ENCODE measurements at places on chromosomes 12 and 14.

DNA sequence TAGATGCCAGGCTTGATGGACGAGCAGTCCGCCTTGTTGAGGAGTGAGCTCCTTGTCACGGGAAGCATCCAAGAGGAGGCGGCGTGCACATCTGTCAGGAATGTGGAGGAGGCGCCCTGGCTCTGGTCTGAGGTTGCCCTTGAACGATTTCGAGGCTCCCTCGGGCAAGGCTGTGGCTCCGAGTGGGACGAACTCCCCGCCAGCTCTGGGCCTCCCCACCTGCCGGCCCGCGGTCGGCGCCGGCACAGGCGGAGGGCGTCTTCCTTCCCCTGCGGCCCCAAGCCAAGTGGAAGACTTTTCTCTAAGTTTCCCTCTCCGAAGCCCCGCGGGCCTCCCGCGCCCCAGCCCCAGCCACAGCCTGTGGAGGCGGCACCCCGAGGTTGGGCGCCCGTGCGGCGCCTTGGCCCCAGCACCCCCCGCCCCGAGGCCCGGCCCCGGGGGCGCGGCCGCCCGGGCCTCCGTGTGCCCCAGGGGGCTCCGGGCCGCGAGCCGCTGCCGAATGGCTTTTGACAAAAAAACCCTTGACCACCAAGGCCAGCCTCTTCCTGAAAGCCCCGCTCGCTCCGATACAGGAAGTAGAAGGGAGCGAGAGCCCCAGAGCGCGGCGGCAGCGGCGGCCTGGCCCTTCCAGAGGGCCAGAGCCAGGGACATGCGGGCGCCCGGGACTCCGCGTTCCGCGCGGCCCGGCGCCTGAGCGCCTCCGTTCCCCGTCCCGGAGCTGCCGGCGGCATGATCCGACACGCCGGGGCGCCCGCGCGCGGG, at the start of gene RIN3:
RIN3 (plus strand) TSS at position 578 of the 762 bp plus-strand sequence; CDS start at position 730, 152 bp downstream.
- DNase-seq = peak; percentile 81

- no peak for DNase-seq
Measured at GRCh38 chr12:67562513-67563287, 85.8 kb upstream of the DYRK2 start.

DNA sequence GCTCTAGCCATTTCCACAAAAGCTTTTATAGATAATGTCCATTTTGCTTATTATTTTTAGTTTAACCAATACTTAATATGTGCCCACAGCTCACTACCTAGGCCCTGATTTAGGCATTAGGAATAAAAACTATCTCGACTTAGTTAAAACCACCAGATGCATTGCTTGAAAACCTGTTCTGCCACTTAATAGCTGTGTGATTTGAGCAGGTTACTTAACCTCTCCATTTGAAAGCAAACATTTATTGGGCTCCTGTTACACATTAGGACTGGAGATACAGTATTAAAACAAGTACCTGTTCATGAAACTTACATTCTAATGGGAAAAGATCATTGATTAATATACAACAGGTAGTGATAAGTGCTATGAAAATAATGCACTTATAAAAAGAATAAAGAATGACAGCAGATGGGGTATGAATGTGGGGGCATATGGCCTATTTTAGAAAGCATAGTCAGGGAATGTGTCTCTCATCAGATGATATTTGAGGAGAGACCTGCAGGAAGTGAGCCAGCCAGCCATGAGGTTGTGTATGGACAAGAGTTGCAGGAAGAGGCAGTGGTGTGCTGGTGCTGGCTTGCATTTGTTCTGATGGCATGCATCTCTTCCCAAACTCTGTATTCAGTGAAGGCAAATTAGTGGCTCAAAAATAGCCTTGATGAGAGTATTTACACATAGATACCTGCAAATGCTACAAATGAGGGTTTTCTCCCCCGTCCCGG, 34.3 kb downstream of the NOPCHAP1 start:
- no peak for DNase-seq

DNA sequence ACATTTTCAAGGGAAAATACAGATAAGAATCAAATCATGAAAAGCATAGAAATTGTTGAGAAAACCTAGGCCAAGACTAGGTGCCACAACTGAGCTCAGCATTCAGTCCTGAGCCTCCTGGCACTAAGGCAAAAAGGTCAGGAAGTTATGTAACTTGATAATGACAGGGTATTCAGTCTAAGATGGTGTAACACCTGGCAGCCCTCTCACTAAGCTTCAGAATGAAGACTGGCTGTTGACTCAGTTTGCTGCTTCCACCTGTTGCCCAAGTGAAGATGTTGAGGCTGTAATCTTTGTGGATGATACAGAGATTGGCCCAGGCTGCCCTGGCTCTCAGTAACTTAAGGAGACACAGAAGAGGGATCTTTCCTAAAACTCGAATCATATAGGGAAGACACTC, 19.6 kb downstream of the PROX2 start:
- no peak for DNase-seq

- no peak for DNase-seq
Measured at GRCh38 chr12:59828521-59828920, 232.7 kb downstream of the SLC16A7 start.

All from left forelimb (tissue), 1 donor.